ENCODE measurements at places on chromosomes 5 and 9.

DNA sequence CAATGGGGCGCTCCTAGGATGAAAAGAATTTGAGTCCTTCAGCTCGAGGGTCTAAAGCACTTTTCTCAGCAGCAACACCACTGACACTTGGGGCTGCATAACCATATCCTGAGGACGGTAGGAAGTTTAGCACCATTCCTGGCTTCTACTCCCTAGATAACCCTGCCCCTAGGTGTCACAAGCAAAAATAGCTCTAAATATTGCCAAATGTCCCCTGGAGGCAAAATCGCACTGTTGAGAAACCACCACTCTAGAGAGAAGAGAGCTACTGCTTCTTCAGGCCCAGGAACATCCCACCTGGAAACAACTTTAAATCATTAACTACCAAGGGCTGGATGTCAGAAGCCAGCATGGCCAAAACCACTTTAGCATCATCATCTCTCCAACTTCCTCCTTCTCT, 29.8 kb downstream of the MYO10 start:
- no peak for DNase-seq

- DNase-seq, result no peak
Observed at GRCh38 chr5:56279291-56279690, 46.2 kb upstream of the ANKRD55 start.

DNA sequence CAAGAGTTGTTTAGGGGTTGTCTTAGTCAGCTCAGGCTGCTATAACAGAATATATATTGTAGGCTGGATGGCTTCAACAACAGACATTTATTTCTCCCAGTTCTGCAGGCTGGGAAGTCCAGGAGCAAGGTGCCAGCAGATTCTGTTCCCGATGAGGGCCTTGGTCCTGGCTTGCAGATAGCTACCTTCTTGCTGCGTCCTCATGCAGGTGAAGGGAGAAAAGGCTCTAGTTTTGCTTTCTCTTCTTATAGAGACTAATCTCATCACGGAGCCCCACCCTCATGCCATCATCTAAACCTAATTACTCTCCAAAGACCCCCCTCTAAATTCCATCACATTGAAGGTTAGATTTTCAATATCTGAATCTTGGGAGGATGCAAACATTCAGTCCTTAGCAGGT, 246.0 kb upstream of the ANKRD55 start:
- DNase-seq, result no peak

DNA sequence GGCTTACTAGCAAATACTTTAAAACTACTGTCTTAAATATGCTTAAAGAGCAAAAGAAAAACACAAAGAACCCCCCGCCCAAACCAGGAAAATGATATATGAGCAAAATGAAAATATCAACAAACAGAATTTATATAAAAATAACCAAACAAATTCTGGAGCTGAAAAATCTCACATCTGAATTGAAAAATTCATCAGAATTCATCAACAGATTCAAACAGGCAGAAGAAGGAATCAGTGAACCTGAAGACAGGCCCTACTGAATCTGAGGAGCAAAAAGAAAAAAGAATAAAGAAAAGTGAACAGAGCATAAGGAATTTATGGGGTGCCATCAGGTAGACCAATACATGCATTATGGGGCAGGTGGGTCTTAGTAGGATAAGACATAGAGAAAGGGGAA, 49.8 kb upstream of the SPTLC1 start:
- no peak for DNase-seq

DNA sequence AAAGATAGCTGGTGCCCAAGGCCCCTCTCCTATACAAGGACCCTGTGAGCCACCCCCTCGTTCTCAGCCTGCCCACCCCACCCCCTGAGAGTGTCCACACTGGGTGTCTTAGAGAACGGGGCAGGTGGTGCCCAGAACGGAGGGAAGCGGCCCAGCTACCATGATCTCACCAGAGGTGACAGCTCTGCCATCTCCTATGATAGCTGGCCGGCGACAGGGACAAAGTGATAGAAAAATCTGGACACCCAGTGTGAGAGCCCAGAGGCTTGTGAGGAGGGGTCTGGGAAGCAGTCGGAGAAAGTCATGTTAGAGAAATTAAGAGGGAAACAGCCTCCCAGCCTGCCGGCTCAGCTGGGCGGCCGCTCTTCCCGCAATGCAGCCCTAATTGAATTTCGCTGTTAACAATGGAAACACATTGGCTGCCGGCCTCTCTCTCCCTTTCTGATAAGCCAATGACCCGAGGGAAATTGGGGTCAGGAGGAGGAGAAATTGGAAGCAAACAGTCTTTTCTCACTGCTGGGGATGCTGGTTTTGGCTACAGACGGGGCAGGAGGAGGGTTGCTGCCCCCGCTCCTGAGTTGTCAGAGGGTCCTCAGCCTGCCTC, 32.3 kb downstream of the HK3 start:
- no peak for DNase-seq

DNA sequence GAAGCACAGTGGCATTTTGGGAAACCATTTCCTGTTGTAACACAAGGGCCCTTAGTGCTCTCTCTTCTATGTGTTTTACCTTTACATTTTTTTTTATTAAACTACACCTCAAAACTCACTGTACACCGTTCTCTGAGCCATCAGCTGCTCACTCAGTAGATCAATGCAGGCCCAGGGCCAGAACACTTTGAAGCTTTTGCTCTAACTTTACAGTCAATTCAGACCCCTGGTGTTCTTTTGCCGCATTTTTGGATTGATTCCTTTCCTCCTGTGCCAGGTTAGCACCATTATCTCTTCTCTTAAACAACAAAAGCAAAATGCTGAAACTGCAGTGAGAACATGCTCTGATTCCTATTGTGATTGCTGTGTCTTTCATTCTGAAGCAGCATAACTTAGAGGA, 269.8 kb upstream of the RGMB start:
- no peak for DNase-seq

DNA sequence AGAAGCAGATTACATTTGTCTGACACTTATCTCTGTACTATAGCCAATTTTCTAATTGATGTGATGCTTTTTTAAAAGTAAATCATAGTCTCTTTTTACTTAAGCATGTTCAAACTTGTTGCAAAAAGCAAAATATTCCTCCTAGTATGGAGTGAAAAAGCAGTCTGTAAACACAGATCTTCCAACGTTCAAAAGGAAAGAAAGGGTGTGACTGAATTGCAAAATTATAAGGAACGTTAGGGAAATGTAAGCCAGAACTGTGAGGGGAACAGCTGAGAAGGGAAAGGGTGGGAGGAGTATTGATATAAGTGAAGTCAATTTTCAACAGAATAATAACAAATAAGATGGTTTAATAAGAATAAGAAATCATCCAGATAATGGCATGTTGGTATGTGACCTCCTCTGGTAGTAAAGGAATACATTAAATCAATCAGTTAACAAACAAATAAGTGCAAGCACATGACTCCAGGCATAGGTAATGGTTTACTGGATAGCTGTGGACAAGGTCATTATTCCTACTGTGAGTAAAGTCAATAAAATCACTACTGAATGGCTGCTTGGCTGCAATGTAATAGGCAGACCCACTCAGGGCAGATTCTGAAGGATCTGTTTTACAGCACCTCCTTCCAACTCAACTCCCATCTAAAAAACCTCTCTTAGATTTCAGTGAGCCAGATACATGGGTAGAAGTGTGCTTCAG, 239.1 kb upstream of the NMUR2 start:
- no peak for DNase-seq

DNA sequence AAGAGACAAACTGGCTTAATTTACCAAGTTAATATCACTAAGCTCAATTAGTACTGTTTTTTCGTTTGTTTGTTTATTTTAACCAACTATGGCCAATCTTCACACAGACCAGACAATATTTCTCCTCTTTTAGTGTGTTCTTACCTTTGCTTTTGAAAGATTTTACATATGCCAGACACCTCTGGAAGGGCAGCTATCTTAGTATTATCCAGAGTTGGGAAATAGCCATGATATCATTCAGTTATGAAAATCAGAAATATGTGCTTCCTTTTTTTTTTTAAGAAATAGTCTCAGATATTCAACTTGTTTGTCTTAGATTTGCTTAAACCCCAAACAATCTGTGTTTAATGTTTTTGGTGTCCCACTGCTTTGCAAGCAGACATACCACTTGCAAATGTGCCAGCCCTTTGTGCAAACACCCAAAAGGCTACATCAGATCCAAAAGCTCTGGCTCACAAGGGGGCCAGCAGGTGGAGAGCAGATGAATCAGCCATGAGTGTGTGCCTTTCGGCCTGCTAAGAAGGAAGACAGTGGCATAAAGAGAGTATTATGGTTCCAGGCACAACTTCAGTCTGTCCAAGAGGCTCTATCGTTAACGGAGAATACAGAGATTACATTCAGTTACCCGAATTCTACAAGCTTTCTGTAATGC, 147.6 kb downstream of the EFNA5 start:
- no peak for DNase-seq

Data from stimulated activated naive B cell treated with anti-CD40 and anti-IgM and Interleukin-4, amounts not matched to agents 10 μg/mL and 1 μg/mL and 100 μg/mL, for 72 hours (primary cell).